ENCODE measurements at places on chromosomes 1 and 21.
A peak's percentile ranks its signal among the peaks of the same experiment; 100 is the strongest.

DNA sequence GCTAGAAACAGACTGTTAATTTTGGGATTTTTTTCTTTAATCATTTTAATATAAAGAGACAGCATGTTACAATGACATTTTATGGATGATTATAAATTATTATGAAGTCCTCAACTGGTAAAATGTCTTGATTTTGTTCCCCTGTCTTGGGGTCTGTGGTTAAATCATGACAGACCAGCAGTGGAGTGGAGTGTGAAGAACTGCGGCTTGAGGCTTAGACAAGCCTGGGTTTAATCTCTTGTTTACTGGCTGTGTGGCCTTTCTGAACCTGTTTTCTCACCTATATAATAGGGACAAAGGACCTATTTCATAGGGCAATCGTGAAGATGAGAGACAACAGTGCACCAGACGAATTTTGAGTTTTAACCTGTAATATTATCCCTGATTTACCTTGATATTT lies 1.8 kb upstream of the UMODL1 start:
- no peak for DNase-seq

DNA sequence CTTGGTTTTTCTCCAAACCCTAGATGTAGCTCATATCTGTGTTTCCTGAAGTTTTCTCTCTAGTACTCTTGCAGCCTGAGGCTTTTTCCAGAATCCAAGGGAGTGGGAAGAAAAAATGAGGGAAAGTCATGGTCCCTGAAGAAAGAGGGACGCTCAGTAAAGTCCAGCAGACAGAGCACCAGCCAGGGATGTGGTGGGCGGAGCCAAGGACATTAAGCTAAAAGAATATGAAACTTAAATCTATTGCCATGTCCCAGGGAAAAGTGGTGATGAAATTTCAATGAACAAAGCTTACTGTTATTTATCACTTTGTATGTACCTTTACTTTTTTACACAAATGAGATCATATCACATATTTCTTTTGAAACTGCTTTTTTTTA lies 430.2 kb downstream of the USP25 start:
- no peak for DNase-seq

DNA sequence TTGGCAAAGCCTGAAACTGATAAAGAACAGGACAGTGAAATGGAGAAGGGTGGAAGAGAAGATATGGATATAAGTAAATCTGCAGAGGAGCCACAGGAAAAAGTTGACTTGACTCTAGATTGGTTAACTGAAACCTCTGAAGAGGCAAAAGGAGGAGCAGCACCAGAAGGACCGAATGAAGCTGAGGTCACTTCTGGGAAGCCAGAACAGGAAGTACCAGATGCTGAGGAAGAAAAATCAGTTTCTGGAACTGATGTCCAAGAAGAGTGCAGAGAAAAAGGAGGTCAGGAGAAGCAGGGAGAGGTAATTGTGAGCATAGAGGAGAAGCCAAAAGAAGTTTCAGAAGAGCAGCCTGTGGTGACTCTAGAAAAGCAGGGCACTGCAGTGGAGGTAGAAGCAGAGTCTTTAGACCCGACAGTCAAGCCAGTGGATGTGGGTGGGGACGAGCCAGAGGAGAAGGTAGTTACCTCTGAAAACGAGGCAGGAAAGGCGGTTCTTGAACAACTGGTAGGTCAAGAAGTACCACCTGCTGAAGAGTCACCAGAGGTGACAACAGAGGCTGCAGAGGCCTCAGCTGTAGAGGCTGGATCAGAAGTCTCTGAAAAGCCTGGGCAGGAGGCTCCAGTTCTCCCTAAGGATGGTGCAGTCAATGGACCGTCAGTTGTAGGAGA lies 16.3 kb downstream of the CCDC17 start:
- no peak for DNase-seq

DNA sequence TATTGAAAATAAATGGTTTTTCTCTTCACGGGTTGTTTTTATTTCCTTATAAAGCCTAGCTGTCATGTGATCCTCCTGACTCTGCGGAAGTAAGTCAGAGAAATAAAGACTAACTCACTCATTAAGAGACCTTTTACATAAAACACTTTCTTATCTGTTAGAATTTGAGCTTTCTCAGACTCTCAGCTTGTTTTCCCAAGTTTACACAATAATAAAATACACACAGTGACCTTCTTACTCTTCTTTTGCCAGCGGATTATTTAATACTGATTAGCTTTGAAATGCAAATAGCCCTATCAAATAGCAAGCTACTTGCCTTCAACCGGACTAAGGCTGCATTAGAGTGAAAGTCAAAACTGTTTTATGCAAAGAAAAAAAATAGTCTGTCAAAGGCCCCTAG lies 45.5 kb upstream of the CXADR start:
- DNase-seq: no peak

- DNase-seq: no peak
Measured at GRCh38 chr1:89800022-89800655, 20.7 kb upstream of the LRRC8D start.

GRCh38 chr1:5637171-5637570 lies 355.1 kb downstream of the NPHP4 start:
- peak; percentile 30 for DNase-seq

- DNase-seq: no peak
Measured at GRCh38 chr1:160653620-160654016, 6.8 kb upstream of the SLAMF1 start.

DNA sequence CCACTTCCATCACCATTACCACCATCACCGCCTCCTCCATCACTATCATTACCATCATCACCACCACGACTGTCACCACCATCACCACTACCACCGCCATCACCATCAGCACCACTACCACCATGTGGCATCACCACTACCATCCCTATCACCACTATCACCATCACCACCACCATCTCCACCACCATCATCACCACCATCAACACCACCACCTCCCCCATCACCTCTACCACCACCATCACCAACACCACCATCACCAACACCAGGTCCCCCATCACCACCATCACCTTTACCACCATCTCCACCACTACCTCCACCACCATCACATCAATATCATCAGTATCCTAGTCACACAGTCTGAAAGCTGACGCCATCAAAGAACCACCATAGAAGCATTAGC lies 39.9 kb upstream of the RIPK4 start:
- DNase-seq: no peak

Data from stimulated activated CD4-positive, alpha-beta T cell treated with anti-CD3 and anti-CD28 coated beads, Interleukin-2, amount 100 ng/mL, for 24 hours (primary cell).